ENCODE measurements at places on chromosomes 5 and 9. TPM values are rescaled to one million over a fixed set of nuclear protein-coding genes. Genes with fewer than 3 reads are reported as not detected.

DNA sequence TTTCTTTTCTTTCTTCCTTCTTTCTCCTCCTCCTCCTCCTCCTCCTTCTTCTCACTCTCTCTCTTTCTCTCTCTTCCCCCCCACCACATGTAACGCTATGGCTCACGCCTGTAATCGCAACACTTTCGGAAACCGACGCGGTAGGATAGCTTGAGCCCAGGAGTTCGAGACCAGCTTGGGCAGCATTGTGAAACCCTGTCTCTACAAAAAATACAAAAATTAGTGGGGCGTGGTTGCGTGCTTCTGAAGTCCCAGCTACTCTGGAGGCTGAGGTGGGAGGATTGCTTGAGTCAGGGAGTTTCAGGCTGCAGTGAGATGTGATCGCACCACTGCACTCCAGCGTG, 736 bp upstream of the GLDC start:
- no peak for DNase-seq

The PLPP7 gene
- 0.56 TPM for total RNA-seq

GRCh38 chr5:37190592-37190991, 58.6 kb downstream of the CPLANE1 start:
- no peak for DNase-seq

- DNase-seq = peak; percentile 82
Observed at GRCh38 chr5:37735649-37736347, 104.0 kb downstream of the GDNF start.

- DNase-seq = no peak
Observed at GRCh38 chr5:76787237-76787636, 31.6 kb upstream of the F2RL1 start.

- peak; percentile 62 for DNase-seq
Observed at GRCh38 chr9:32706004-32706724, 70.7 kb upstream of the TAF1L start.

DNA sequence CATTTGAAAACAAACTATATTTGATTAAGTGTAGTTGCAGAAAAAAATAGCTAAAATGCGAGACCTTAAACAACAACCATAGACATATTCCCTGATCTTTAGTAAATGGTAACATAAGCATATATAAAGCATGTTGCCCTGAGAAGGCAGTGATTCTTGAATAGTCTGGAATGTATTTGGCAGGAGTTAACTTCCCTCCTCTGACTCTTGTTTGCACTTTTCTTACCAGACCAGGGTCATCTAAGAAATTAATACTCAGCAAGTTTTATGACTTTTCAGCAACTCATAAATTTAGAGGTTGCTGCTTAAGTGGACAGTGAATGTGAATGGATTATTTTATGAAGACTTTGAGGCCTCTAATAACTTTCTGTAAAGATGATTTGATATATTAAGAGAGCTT, 55.3 kb upstream of the NUDT12 start:
- DNase-seq = no peak

DNA sequence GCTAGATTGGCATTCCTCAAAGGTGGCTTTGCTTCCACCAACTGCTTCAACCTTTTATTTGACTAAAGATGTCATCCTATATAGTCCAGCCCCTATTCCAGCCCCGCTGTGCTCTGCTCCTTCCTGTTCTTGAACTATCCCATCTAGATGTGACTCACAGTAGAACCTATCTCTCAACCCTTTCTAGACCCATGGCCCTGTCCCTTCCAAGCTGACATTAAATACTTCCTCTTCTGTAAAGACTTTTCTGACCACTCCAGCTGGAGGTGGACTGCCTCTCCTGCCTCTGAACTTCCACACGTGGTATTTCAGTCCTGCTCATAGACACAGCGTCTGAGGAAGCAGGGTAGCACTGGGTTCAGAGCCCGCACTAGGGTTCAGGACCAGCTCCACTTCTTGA, 32.4 kb downstream of the OSTF1 start:
- DNase-seq = no peak

DNA sequence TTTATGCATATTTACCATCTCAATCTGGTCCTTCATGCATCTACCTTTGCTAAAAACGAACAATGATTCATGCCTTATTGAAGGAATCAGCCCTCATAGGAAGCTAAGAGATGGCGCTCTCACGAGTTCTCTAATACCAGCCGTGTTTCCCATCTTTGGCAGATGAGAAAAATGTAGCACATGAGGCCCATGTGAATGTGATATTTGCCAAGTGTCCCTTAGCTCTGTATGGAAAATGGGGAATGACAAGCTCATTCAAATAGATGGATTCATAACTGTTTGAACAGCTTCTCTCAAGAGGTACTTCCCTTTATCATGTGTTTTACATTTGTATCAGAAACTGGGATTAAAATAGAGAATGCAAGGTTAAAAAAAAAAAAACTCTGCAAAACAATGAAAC, 66.1 kb downstream of the TTC39B start:
- no peak for DNase-seq

DNA sequence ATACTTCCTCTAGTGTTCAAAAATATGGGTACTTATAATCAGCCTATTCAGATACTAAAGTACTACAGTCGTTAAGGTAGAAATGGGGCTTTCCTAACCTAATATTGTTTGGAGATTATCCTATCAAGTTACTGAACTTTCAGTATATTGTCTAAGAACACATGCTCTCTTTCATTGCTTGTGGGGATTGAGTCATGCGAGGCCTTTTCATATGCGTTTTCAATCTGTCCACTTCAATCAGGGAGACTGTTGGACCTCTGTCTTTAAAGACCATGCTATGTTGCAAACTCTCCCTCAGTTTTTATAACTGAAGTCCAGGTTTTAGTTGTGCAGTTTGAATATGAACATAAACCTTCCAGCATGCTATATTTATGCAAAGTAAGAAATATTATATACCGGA, 15.0 kb downstream of the PRR16 start:
- DNase-seq = no peak

DNA sequence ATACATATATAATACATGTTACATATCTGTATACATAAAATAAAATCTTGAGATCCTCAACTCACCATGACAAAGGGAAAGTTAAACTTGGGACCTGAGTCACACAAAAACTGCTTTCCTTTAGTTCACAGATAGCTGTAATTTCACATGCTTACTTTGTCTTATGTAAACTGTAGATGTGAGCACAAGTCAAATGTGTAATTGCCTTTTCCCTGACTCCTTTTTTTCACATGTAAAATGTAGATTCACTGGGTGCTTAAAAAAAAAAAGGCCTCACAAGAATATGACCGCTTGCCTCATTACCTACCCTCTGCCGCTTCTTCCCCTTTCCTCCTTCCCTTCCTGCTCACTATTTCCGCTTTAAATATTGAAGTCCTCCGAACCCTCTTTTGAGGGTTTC, 21.9 kb upstream of the FAM169A start:
- DNase-seq = no peak

Data from HT1080 (cell line).